ENCODE measurements at places on chromosomes 1 and 21. TPM values are rescaled to one million over a fixed set of nuclear protein-coding genes. Genes with fewer than 3 reads are reported as not detected.
A peak's percentile ranks its signal among the peaks of the same experiment; 100 is the strongest.

Gene PGLYRP3
- total RNA-seq: not detected

Gene C1orf87
- total RNA-seq: not detected

DNA sequence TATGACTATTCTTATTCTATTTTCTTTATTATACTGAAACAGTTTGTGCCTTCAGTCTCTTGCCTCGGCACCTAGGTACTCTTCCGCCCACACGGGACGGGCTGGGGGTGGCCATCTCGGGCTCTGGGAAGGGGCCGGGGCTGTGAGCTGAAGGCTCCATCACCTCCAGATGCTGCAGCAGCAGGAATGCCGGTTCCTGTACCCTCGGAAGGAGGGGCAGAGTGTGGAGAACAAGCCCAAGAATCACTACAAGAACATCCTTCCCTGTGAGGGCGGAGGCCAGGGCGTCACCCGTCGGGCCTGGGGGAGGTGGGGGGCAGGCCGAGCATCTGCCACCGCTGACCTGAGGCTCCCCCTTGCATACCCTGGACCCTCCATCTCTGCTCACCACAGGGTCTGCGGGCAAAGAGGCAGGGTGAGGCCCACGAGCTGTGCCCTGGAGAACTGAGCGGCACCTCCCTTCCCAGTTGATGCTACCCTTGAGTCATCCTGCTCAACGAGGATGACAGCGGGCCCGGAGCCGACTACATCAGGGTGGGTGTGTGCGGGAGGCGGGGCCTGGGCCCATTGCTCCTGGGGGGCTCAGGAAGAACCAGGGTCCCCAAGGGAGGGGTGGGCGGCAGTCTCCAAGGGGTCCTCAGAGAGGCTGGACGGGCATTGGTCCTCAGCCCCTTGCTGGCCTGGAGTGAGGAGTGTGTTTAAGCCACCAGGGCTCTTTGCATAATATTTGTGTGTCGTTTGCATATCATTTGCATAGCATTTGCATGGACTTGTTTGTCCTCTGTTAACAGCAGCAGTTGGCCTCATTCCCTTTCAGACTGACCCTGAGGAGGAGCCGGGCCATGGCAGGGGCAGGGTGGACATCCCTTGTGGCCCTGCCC is 7.5 kb downstream of the RNF223 start:
- DNase-seq: no peak

- DNase-seq: peak; percentile 83
Measured at GRCh38 chr1:155218854-155219591, 10.5 kb downstream of the MTX1 start.

DNA sequence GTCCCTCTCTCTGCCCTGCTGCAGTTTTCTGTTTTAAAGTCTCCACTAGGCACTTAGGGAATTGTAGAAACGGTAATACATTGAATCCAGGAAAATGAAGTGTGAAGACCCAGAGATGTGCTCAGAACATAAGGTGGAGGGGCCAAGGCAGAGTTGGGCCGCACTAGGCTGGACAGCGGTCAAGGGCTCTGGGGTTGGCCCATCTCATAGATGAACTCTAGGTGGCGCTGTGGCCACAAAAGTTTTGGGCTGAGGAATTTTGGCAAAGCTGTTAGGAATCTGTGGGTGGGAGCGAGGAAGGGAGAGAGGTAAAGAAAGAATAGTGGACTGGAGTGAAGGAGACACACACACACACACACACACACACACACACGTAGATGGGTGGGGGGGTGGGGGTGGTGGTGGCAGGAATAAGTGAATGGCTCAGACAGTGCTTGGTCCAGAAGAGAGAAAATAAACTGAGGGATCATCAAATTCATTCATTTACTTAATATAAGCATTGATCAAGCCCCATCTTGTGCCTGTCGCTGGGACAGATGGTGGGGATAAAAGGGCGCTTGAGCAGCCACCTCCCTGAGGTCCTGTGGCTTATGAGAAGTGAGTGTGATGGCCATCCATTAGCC is 258.5 kb downstream of the TRABD2B start:
- peak; percentile 68 for DNase-seq

- no peak for DNase-seq
Measured at GRCh38 chr1:65830306-65830705, 37.6 kb downstream of the PDE4B start.

DNA sequence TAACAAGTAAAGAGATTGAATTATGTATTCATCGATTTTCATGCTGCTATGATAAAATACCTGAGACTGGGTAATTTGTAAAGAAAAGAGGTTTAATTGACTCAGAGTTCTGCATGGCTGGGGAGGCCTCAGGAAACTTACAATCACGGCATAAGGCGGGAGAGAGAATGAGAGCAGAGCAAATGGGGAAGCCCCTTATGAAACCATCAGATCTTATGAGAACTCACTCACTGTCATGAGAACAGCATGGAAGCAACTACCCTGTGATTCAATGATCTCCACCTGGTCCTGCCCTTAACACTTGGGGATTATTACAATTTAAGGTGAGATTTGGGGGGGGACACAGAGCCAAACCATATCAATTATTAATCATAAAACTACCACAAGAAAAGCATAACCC is 3.3 kb upstream of the GBP3 start:
- no peak for DNase-seq

- no peak for DNase-seq
Measured at GRCh38 chr1:118861216-118861615, 126.9 kb downstream of the TBX15 start.

DNA sequence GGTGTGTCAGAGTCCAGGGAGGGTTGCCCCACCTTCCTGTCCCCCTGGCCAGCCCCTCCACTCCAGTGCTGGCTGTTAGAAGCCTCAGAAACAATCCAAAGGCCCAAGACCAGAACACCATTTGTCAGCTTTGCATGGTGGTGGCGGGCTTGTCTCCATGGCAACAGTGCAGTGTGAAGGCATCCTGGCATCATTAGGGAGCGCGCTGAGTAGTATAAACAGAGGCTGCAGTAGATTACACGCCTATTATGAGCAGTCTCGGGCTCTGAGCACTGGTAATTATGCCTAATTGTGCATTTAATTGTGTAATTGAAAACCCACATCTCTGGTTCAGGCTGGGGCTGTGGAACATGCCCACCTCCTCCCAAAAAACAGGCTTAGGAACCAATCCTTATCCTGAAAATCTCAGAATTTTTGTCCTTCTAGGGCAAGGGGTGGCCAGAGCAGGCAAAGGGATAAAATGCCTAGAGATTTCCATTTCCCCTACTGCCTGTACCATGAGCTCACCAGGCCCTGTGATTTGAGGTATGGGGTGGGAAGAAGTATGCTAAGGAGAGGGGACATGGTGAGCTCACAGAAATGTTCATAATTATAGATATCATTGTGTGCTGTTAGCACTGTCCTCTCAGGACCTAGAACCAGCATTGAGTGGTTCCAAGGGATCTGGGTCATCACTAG is 11.7 kb downstream of the NKAIN1 start:
- no peak for DNase-seq

- no peak for DNase-seq
Measured at GRCh38 chr1:192858456-192858855, 49.6 kb downstream of the RGS2 start.

All from fibroblast of the aortic adventitia (primary cell).